Small intestine (tissue), 16 donors: ENCODE measurements at places on chromosomes 7 and 10. TPM values are rescaled to one million over a fixed set of nuclear protein-coding genes. Genes with fewer than 3 reads are reported as not detected.
A peak's percentile ranks its signal among the peaks of the same experiment; 100 is the strongest.

NAT16 gene
- polyA plus RNA-seq, result 0.04 TPM

GRCh38 chr10:75250934-75251333 is 15.2 kb upstream of the COMTD1 start:
- DNase-seq, result peak; percentile 88
- no peaks in the 10 kb centered on the region for H3K27me3 ChIP-seq
- H3K4me1 ChIP-seq, result peaks cover 22% of the 10 kb centered on the region
- peak overlapping the region; percentile 2 for H3K27ac ChIP-seq
- H3K4me3 ChIP-seq, result no peak overlapping the region
- H3K36me3 ChIP-seq, result no peaks in the 10 kb centered on the region

GRCh38 chr7:145902123-145902522 is 214.5 kb upstream of the CNTNAP2 start:
- H3K36me3 ChIP-seq, result no peaks in the 10 kb centered on the region
- H3K4me1 ChIP-seq, result no peaks in the 10 kb centered on the region
- no peak overlapping the region for H3K27ac ChIP-seq
- no peak overlapping the region for H3K4me3 ChIP-seq
- DNase-seq, result no peak

DNA sequence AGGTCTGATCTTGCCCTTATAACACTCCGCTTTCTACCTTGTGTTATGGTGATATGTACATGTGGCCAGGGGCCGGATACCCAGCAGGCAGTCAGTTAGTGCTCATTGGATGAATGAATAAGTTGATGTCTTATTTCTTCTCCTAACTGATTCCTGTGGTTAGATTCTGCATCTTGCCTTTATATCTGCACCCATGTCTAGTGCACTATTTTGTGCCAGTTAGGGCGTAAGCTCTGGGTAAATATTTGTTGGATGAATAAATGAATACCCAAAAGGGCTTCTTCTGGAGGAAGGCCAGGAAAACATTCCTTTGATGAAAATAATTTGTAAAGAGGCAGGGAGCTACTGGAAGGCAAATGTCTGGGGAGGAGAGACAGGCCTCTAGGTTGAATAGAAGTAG is 148.2 kb downstream of the CHN2 start:
- H3K36me3 ChIP-seq, result no peaks in the 10 kb centered on the region
- no peak overlapping the region for H3K27ac ChIP-seq
- no peak for DNase-seq
- no peaks in the 10 kb centered on the region for H3K4me1 ChIP-seq
- no peak overlapping the region for H3K4me3 ChIP-seq
- no peaks in the 10 kb centered on the region for H3K27me3 ChIP-seq

CFAP58 gene
- polyA plus RNA-seq, result 0.12 TPM

DNA sequence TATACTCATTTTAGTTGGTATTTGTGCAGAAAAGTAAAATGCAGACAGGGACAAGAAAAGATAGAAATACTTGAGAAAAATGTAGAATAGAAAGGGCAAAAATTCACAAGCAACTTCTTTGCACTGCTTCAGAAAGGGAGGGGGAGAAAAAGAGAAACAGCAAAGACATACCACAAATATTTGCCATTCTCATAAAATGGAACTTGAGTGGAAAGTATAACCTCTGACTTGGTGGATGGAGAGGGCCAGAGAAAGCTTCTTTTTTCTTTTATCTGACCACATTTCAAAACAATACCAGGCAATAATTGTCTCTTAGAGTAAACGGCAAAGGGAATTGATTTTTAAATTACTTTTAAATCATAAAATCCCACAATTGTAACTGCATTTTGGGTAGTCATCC is 35.8 kb upstream of the TRUB1 start:
- no peaks in the 10 kb centered on the region for H3K36me3 ChIP-seq
- H3K27ac ChIP-seq, result no peak overlapping the region
- DNase-seq, result no peak
- H3K27me3 ChIP-seq, result no peaks in the 10 kb centered on the region

DNA sequence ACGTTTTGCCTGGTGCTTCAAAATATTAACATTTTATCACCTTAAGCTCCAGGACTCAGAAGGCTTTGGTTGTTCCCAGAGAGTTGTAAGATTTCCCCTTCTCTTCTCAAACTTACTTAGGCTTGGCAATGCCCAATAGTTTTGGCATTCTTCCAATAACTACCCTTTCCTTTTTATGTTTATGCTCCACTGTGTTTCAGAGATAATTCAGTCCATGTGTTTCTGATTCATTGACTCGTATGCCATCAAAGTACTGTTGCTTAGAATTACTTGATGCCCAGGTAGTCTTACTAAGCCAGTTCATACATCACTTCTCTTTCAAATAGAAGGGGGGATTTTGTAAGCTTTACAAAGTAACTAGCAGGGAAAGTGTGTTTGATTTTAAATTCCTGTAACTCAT is 66.6 kb downstream of the AGMO start:
- H3K27ac ChIP-seq, result no peak overlapping the region
- no peak overlapping the region for H3K4me3 ChIP-seq
- H3K27me3 ChIP-seq, result no peaks in the 10 kb centered on the region

LRRC4 gene
- polyA plus RNA-seq, result 0.91 TPM

DNA sequence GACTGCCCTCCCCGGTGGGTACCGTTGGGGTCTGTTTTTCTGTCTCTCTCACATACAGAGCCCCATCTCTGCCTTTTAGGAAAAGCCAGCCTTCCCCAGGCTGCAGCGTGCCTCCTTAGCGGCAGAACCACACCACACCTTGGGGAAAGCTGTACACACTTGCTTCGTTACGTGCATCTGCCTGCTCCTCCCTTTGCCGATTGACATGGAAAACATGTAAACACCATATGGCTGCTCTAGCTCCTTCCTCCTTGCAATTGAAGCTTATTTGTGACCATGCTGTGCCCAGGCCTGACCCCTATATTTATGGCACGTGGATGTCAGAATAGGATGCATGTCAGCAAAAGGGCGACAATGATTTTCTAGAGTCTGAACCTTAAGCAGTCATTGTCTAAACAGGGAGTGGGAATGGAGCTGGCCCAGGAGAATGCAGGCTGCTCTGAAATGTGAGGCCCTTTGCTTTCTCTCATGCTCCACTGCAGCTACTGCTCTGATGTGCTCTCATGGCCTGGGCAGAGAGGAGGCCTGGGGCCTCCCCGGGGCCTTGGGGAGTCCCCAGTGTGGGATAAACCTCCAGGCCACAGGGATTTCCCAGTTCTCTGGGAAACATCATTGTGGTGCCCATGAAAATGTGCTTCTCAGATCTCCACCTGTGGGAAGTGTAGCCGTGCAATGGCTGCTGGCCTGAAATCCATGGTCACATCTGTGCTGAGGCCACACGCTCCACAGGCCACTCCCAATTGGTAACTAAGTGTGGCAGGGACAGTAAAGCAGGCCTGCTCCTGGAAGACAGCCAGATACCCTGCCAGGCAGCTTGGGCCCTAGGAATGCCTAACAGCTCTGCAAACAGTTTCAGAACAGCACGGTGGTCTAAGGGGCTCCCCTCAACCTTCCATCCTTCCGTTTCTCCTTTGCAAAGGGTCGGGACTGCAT is 18.6 kb downstream of the PDE6C start:
- no peaks in the 10 kb centered on the region for H3K4me1 ChIP-seq

DHX32 gene
- polyA plus RNA-seq, result 24.0 TPM

- H3K4me3 ChIP-seq, result no peak overlapping the region
- H3K27ac ChIP-seq, result no peak overlapping the region
- no peaks in the 10 kb centered on the region for H3K36me3 ChIP-seq
- DNase-seq, result no peak
Observed at GRCh38 chr10:91190876-91191583, 29.4 kb upstream of the PCGF5 start.

MYH16 gene
- not detected for polyA plus RNA-seq

DNA sequence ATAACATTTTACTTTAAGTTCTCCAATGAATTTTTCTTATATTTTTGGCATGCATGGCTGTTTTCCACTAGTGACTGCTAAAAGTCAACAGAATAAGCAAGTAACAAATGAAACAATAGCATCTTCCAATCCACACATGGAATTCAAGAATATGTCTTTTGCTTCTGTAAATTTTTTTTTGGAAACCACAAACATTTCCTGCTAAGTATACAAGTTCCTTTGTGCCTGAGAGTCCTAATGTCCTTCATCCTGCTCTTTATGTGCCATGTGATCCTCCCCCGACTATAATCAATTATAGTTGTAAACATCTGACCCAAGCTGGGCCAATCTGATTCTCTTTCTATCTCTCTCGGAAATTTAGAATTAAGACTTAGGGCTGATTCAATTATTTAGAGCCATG is 61.2 kb downstream of the PPP1R3C start:
- H3K27ac ChIP-seq, result no peak overlapping the region
- H3K36me3 ChIP-seq, result no peaks in the 10 kb centered on the region
- no peak overlapping the region for H3K4me3 ChIP-seq

DNA sequence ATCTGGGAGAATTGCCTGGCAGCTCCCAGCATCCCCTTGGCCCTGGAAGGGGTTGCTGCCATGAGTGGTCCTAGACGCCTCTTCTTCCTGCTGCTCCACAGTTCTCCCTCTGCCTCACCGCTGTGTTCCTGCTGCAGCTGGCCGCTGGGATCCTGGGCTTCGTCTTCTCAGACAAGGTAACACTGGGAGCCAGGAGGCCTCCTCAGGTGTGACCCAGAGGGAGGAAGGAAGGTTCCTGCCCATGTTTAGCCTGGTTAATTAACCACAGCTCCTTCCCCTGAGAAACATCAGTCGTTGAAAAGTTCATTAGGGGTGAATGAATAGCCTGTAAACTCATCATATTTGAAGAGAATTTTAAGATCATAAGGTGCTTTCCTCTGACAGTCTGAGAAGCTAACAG is 18.2 kb downstream of the TSPAN33 start:
- peaks cover 11% of the 10 kb centered on the region for H3K36me3 ChIP-seq
- no peak for DNase-seq
- H3K27me3 ChIP-seq, result no peaks in the 10 kb centered on the region
- no peak overlapping the region for H3K4me3 ChIP-seq
- H3K27ac ChIP-seq, result no peak overlapping the region

DNA sequence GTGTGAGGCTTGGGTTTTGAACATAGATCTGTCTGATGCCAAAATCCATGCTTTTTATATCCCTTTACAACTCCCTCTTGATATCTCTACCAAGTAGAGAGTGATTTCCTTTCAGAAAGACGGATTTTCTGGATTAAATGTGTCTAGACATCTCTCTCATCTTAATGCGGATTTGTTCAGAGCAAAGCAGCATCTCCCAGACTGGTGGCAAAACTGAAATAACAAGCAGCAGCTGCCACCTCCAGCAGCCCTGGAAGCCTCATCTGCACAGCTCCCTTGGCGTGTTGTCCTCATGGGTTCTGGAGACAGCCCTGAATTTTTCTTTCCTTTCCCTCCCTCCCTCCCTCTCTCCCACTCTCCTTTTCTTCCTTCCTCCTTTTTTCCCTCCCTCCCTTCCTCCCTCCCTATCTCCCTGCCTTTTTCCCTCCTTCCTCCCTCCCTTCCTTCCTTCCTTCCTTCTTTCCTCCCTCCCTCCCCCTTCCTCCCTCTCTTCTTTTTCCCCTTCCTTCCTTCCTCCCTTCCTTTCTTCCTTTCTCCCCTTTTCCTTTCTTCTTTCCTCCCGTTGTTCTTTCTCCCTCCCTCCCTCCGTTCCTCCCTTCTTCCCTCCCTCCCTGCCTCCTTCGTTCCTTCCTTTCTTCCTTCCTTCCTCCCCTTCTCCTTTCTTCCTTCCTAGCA is 639.9 kb downstream of the TYW1 start:
- H3K4me3 ChIP-seq, result no peak overlapping the region
- no peak overlapping the region for H3K27ac ChIP-seq
- H3K27me3 ChIP-seq, result no peaks in the 10 kb centered on the region
- DNase-seq, result no peak

AKR1D1 gene
- polyA plus RNA-seq, result 24.9 TPM

GRCh38 chr7:17367502-17367901 is 69.0 kb downstream of the AHR start:
- no peak overlapping the region for H3K27ac ChIP-seq
- H3K4me3 ChIP-seq, result no peak overlapping the region
- DNase-seq, result no peak
- no peaks in the 10 kb centered on the region for H3K36me3 ChIP-seq

GRCh38 chr10:13180788-13181187 is 19.4 kb downstream of the MCM10 start:
- no peaks in the 10 kb centered on the region for H3K4me1 ChIP-seq
- H3K27me3 ChIP-seq, result no peaks in the 10 kb centered on the region
- peaks cover 11% of the 10 kb centered on the region for H3K36me3 ChIP-seq

- no peak overlapping the region for H3K4me3 ChIP-seq
- peaks cover 7% of the 10 kb centered on the region for H3K36me3 ChIP-seq
- H3K4me1 ChIP-seq, result no peaks in the 10 kb centered on the region
Observed at GRCh38 chr10:45424668-45425404, 50.8 kb downstream of the ALOX5 start.

C10orf53 gene
- polyA plus RNA-seq, result not detected

DNA sequence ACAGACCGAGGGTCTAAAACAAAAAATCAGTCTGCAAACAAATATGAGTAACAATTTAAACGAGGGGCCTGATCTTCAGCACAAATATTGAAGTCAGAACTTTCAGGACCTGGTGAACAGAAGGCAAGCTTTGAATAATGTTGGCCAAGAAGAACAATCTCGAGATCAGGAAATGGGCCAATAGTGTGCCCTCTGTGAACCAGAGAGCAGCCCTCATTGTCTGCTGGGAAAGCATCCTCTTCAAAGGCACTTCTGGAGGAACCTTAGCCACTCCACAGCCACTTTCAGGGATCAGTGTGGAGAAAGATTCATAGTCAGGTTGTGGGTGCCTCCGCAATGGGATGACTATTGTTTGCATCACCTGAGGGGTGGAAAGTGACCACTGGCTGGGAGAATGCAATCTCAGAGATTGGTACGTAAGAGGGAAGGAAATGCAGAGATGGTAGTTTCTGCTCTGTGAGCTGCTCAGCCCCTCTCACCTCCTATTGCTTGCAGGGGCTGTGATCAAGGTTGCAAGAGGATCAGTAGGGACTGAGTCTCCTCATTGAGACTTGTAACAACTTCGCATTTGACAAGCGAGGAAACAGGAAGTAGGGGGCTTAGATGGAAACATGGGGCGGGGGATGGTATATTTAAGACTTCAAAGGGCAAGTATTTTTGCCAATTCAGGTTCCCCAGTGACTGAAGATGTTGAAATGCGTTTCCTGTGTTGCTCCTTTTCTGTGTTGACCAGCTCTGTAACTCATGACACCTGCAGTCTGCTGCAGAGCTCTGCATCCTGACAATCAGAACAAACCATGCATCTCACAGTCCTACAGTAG is 28.4 kb upstream of the IFRD1 start:
- H3K27me3 ChIP-seq, result no peaks in the 10 kb centered on the region
- no peak for DNase-seq
- H3K27ac ChIP-seq, result no peak overlapping the region
- no peak overlapping the region for H3K4me3 ChIP-seq
- H3K4me1 ChIP-seq, result no peaks in the 10 kb centered on the region

GALNT17 gene
- polyA plus RNA-seq, result 2.9 TPM

GRCh38 chr7:65239707-65240352 is 133.8 kb upstream of the ZNF92 start:
- peaks cover 11% of the 10 kb centered on the region for H3K27me3 ChIP-seq
- no peaks in the 10 kb centered on the region for H3K4me1 ChIP-seq
- DNase-seq, result no peak
- peak overlapping the region; percentile 42 for H3K4me3 ChIP-seq
- H3K27ac ChIP-seq, result no peak overlapping the region

GRCh38 chr10:15990535-15991129 is 130.3 kb upstream of the MINDY3 start:
- no peaks in the 10 kb centered on the region for H3K4me1 ChIP-seq
- no peak overlapping the region for H3K4me3 ChIP-seq
- no peak overlapping the region for H3K27ac ChIP-seq
- H3K36me3 ChIP-seq, result no peaks in the 10 kb centered on the region
- DNase-seq, result no peak
